ENCODE measurements at places on chromosomes 11 and 22. TPM values are rescaled to one million over a fixed set of nuclear protein-coding genes. Genes with fewer than 3 reads are reported as not detected.

GRCh38 chr11:115269191-115269950 is 234.8 kb downstream of the CADM1 start:
- DNase-seq = no peak

DNA sequence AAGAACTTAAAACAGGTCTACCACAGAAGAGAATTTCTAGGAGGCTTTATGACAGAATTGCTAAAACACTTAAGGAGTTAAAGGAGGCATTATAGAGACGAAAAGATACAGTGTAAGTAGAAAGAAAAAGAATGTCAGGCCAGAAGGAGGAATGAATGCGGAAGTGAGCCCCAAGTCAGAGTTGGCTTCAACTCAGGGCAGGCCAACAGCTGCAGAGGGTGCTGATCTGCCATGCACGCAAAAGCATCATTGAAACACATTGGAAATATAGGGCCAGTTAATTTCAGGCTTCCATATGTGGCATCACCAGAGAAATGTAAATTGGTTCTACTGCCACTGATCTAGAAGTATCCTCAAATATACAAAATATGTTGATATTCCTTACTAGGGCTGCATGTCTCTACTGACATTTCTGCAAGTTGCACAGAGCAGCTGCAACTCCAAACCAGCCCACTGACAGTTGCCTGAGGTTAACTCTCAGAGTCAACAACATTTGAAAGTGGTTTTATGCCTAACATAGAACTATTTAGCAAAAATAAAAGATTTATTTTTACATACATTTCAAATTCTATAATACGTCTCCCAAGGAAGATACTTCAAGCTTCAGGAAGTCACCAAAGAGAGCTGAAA is 324.1 kb downstream of the C11orf87 start:
- no peak for DNase-seq

DNA sequence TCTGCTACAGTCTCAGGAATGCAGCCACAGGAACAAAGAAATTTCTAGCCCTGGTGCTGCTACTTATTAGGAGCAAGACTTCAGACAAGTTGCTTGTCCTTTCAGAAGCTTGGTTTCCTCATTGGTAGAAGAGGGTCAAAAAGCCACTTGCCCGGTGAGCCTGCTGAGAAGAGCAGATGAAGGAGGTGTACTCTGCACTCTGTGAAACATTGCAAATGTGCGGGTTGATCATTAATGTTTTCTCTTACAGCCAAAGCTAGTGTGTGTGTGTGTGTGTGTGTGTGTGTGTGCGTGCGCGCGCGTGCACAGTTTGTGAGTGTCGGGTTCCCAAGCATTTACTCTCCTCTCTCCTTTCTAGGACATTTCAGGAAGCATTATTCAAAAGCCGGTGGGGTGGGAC is 86.3 kb upstream of the NNMT start:
- DNase-seq = no peak

DNA sequence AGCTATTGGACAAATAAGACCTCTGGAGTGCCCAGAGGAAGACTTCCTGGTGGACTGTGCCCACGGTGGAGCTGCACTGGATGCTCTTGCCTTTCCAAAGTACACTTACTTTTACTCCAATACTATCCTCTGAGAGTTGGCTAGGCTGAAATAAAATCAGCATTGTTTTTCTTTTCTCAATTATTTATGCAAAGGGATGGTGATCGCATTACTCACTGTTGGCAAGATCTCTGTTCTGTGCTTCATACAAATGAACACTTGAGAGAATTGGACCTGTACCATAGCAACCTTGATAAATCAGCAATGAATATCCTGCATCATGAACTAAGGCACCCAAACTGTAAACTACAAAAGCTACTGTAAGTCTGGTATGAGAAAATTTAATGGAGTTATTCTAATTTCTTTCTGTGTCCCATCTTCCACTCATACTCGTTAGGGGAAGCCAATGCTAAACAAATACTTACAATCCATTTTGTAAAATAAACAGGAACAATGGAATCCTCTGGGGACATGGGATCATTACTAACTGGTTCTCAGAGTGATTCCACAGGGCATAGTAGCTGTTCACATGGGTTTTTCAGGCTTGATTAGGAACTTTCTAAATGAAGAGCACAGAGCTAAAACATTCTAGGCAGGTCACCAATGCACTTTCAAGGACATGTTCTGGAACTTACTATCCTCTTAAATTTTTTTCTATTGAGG is 26.3 kb downstream of the NLRP14 start:
- no peak for DNase-seq

DNA sequence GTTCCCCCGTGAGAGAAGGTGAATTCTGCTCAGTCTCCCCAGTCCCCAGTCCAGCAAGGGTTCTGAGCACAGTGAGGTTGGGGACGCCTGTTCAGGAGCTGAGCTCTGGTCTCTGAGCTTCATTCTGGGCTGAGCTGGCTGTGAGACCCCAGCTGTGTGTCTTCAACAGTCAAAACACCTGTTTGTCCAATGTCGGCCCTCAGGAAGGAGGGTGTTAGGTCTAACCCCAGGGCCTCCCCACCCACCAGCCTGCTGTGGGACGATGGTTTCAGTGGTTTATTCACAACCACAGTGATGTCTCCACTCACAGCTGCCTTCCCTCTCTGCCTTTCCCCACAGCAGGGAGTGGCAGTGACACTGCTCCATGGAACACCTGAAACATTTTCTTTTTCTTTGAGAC is 1282.9 kb downstream of the TBC1D22A start:
- DNase-seq = no peak

DNA sequence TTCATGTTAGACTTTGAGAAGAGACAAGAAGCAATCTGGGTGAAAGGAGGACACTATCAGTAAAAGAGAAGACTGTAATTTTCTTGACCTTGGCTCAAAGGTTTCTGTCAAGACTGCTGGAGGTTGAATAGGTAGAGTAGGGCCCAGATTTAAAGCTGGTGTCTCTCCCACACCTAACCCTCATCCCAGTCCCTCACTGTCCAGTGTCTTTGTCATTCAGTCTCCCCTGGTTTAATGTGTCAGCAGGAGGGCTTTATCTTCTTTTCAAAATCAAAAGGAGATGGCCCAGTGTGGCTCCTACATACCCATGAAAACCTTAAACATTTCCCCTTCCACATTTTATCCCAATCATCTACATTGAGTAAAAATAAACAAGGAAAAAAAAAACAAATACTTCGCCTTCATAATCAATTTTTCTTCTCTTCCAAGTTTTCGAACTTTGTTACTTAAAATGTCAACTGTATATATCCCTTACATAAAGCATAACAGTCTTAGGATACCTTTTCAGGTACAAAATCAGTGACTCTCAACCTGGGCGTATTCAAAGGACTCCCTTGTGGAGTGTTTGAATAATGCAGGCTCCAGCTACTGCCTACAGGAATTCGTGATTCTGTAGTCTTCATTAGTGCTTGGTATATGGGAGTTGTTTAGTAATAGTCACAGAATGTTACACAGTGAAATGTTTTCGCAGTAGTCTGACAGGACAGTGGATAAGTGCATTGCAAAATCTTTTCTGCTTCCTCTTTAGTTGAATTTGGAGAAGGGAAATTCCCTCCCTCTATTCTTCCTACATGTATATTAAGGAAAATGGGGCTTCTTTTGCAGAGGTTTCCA is 87.2 kb downstream of the FAT3 start:
- no peak for DNase-seq

- DNase-seq = no peak
Measured at GRCh38 chr11:69541501-69542313, 60.2 kb downstream of the LINC01488 start.

DNA sequence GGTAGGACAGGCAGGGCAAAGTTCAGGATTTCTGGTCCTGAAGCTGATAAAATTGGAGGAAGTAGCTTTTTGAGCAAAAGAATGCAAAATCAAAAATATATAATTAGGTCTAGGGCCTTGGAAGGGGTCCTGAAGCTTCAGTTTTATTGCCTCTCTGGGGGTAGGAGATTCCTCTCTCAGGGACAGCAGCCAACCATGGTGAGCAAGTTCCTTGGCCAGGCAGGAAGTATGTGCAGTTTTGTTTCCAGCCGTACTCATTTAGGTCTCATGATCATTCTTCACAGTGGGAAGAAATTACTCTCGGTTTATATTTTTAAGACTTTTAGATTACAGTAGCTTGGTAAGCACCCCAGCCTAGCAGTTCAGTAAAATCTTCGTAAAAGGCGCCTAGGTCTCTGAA is 2.9 kb upstream of the RAB38 start:
- DNase-seq = no peak

- no peak for DNase-seq
Measured at GRCh38 chr22:35203583-35203982, 53.7 kb upstream of the HMGXB4 start.

DNA sequence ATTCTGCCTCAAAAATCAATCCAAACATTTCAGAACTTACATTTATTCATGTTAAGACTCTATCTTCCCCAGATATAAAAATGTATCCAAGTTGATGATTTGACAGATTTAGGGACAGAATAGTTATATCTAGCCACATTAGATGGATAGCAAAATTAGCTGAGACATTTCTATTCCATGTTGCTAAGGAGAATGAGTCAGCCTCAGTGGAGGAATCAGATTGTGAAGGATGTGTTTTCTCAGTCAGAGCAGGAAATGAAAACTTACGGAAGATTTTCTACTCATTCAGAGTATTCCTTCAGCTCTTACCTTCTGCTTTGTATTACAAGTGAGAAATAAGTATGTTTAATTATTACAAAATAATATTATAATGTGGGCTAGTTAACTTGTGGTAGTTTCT is 556.3 kb upstream of the ANO3 start:
- no peak for DNase-seq

The FOLR1 gene
- total RNA-seq = not detected

The ADM gene
- total RNA-seq = 5.1 TPM

The CD59 gene
- total RNA-seq = 692 TPM

The INPP5J gene
- total RNA-seq = 27.2 TPM

The EIF3D gene
- total RNA-seq = 61.4 TPM

The DLG2 gene
- 6.5 TPM for total RNA-seq

The SCO2 gene
- 0.57 TPM for total RNA-seq

The DYNC2H1 gene
- total RNA-seq = 3.9 TPM

The GGTLC3 gene
- not detected for total RNA-seq

Data from heart right ventricle (tissue), 16 donors.